ENCODE measurements at places on chromosomes 11 and 22. TPM values are rescaled to one million over a fixed set of nuclear protein-coding genes. Genes with fewer than 3 reads are reported as not detected.

The SAA1 gene
- 890 TPM for total RNA-seq

The GTSE1 gene
- total RNA-seq, result 1.1 TPM

The OR52A1 gene
- total RNA-seq, result not detected

The EWSR1 gene
- total RNA-seq, result 198 TPM

The CLNS1A gene
- 34.7 TPM for total RNA-seq

The KCNA4 gene
- 15.9 TPM for total RNA-seq

The BIK gene
- total RNA-seq, result 1.7 TPM

The MS4A14 gene
- 5.5 TPM for total RNA-seq

The TLCD5 gene
- total RNA-seq, result 4.1 TPM

The EMID1 gene
- total RNA-seq, result 2.5 TPM

The RAB36 gene
- 1.6 TPM for total RNA-seq

The CASP4 gene
- total RNA-seq, result 122 TPM

The CABP4 gene
- total RNA-seq, result 4.6 TPM

The RCOR2 gene
- total RNA-seq, result not detected

DNA sequence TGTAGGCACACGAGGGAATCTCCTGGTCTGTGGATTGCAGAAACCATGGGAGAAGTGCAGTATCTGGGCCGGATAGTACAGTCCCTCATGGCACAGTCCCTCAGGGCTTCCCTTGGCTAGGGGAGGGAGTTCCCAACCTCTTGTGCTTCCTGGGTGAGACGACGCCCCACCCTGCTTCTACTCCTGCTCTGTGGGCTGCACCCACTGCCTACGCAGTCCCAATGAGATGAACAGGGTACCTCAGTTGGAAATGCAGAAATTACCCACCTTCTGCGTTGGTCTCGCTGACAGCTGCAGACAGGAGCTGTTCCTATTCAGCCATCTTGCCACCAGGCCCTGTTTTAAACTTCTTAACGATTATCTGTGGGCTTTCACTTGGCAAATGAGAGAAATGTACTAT lies 157.2 kb upstream of the CARD18 start:
- no peak for DNase-seq

GRCh38 chr11:61725781-61726231 lies 26.6 kb upstream of the MYRF start:
- no peak for DNase-seq

DNA sequence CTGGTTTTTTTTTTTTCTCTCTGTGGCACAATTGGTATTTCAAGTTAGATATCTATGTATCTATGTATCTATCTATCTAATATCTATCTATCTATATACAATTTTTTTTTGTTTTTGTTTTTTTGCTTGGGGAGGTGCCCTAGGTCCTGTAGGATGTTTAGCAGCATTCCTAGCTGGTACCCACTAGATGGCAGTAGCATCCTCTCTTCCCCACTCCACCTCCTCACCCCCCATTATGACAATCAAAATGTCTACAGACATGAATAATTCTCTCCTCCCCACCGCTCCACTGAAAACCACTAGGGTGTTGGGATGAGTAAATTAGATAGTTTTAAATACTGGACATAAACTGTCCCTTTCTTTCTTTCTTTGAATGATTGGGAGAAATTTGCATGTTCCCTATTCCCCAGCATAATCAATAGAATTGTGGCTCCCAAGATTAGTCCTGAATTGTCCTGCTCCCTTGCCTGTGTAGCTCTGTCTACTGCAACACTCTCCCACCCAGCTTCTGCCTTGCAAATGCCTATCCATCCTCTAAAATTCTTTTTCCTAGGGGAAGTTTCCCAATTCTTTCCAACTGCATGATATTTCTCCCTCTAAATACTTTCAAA lies 1152.4 kb downstream of the LRRC4C start:
- DNase-seq, result no peak

GRCh38 chr11:70747921-70748320 lies 349.6 kb downstream of the CTTN start:
- no peak for DNase-seq

DNA sequence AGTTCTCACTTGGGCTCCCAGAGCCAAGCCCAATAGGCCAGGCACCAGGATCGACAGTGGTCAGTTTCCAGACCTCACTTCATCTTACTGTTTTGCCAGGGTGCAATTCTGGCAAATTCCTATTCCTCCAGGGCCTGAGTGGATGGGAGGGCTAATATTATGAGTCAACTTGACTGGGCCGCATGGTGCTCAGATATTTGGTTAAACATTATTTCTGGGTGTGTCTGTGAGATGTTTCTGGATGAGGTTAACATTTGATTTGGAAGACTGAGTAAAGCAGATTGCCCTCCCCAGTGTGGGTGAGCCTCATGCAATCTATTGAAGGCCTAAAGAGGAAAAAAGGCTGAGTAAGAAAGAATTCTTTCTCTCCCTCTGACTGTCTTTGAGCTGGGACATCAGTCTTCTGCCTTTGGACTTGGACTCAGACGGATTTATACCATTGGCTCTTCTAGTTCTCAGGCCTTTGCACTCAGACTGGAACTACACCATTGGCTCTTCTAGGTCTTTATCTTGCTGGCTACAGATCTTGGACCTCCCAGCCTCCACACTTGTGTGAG lies 132.9 kb upstream of the ZBED5 start:
- no peak for DNase-seq

- no peak for DNase-seq
Measured at GRCh38 chr11:78733031-78733430, 158.4 kb upstream of the NARS2 start.

GRCh38 chr11:114317787-114318137 lies 21.6 kb downstream of the NNMT start:
- no peak for DNase-seq

GRCh38 chr11:61706452-61707400 lies 26.5 kb downstream of the DAGLA start:
- no peak for DNase-seq

GRCh38 chr11:83292709-83293456 lies 6.7 kb upstream of the CCDC90B start:
- no peak for DNase-seq

- no peak for DNase-seq
Measured at GRCh38 chr11:29518389-29519174, 498.2 kb downstream of the KCNA4 start.

GRCh38 chr11:69094111-69094914 lies 45.6 kb downstream of the TPCN2 start:
- no peak for DNase-seq

DNA sequence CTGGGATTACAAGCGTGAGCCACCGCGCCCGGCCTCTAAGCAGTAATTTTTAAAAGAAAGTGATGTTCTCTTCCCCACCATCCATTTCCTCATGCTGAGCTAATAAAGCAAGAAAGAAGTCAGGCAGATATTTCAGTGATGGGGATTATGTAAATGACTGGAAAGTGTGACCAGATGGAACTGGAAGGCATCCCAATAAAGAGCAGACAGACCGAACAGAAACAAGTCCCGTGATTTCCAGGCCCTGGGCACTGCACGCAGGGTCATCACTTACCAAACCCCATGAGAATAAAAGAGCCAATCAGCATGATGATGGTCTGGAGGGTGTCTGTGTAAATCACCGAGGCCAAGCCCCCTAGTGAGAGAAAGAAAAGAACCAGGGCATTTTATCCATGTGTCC lies 18.2 kb downstream of the SLC5A4 start:
- DNase-seq, result no peak

GRCh38 chr22:41603873-41604332 lies 14.3 kb upstream of the PMM1 start:
- no peak for DNase-seq

DNA sequence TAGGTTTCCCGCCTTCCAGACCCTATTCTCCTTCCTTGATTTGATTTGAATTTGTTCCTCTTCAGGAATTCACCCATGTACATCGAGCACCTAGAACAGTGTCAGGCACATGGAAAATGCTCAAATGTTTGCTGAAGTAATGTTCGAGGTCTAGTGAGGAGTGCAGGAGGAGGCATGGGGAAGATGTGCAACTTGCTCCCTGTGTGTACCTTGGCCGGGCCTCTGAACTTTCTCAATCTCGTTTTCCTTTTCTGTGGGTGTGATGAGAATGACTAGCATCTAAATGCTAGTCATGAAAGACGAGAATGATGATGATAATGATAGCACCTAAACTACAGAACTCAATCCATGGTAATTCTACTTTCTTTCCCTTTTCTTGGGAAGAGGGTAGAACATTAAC lies 279.1 kb upstream of the PLET1 start:
- no peak for DNase-seq

GRCh38 chr11:46367916-46368267 lies 13.6 kb upstream of the MDK start:
- DNase-seq, result no peak

DNA sequence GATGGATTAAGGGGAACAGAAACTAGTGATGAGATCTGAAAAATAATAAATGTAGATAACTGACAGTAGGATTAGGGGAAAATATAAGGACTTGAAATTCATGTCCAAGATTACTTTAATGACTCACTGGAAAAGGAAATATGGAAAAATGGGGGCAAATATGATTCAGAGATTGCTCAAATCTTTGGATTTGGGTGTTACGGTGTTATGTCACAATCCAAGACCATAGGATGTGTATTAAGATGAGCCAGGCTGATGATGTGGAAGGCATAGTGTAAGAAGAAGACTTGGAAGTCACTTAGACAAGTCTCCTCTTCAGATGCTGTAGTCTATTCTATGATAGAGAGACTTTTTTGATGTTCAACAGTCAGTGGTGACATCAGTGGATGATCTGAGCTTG lies 323.7 kb downstream of the LUZP2 start:
- DNase-seq, result no peak
